Spinal cord (tissue), 10 donors: ENCODE measurements at places on chromosomes 4 and X. TPM values are rescaled to one million over a fixed set of nuclear protein-coding genes. Genes with fewer than 3 reads are reported as not detected.

DNA sequence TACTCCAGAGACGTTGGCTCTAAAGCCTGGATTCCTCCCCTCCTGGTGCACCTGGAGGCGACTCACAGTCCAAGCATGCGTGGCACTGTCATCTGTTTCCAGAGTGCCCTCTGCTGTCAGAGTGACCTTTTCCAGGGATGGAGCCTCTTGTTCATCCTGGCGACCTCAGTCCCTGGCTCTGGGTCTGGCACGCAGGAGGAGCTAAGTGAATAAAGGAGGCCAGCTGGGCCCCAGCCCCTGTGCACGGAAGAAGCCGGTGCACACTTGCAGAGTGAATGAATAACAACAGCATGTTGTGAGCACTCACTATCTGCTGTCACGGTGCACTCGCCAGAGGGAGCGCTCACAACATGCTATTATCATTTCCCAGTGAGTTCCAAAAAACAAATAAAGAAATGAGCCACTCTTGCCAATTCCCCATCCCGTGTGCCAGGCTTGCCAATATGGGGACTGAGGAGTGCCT, 27.8 kb upstream of the PSAPL1 start:
- H3K4me3 ChIP-seq = no peak overlapping the region
- H3K27ac ChIP-seq = no peak overlapping the region
- no peak for DNase-seq
- H3K4me1 ChIP-seq = peaks cover 73% of the 10 kb centered on the region

GRCh38 chr4:80475798-80476197, 140.3 kb downstream of the CFAP299 start:
- H3K27me3 ChIP-seq = no peaks in the 10 kb centered on the region
- no peaks in the 10 kb centered on the region for H3K36me3 ChIP-seq
- no peaks in the 10 kb centered on the region for H3K4me1 ChIP-seq

GRCh38 chr4:187307131-187307530, 583.5 kb upstream of the FAT1 start:
- no peaks in the 10 kb centered on the region for H3K36me3 ChIP-seq
- H3K27me3 ChIP-seq = no peaks in the 10 kb centered on the region
- no peak overlapping the region for H3K27ac ChIP-seq
- peaks cover 3% of the 10 kb centered on the region for H3K4me1 ChIP-seq
- H3K4me3 ChIP-seq = no peak overlapping the region

The HOPX gene
- 137 TPM for total RNA-seq

The CENPI gene
- 13.6 TPM for total RNA-seq

- no peaks in the 10 kb centered on the region for H3K4me1 ChIP-seq
- no peaks in the 10 kb centered on the region for H3K27me3 ChIP-seq
- H3K4me3 ChIP-seq = no peak overlapping the region
- H3K36me3 ChIP-seq = no peaks in the 10 kb centered on the region
These were observed 33.1 kb downstream of the IL15 start for GRCh38 chr4:141669501-141669900.

The RAB40AL gene
- total RNA-seq = 1.3 TPM

DNA sequence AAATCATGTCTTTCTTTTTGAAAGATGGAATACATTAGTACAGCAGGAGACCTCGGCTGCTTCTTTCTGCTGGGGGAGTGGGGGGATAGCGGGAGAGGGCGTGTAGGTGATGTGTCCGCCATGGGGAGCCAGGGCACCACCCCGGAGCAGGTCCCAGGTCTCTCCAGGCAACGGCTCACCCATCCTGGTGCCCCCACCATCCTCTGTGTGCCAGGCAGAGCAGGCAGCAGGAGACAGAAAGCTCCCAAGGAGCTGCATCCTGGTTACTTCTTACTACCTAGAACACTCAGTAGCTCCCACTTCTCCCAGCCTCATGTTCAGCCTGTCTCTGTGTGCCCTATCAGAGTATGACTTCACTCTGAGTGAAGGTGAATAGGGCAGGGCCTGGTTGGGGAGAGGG, 23.6 kb downstream of the TNIP2 start:
- H3K36me3 ChIP-seq = peaks cover 45% of the 10 kb centered on the region
- no peaks in the 10 kb centered on the region for H3K4me1 ChIP-seq
- H3K27me3 ChIP-seq = no peaks in the 10 kb centered on the region
- H3K4me3 ChIP-seq = no peak overlapping the region
- DNase-seq = no peak

DNA sequence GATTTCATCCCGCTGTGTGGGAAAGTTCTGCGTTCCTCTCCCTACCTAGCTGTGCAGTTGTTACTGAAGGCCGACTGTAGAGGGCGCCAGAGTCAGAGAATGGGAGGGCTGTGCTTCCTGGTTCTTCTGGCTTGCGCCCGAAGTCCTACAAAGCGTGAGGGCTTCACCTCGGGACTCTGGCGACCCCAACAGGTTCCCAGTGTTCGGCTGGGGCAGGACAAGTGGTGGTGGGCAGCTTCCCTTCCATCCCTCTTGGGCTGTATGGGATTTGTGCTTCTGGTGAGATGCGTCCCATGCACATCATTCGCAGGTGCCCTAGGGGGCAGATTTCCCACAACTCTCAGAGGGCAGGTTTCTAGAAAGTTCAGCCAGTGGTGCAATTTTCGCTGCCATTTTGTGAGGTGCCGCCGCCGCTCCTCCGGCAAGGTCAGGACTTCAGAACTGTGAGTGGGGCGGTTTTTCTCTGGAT, 27.3 kb downstream of the CT45A1 start:
- no peak for DNase-seq
- no peak overlapping the region for H3K27ac ChIP-seq
- no peak overlapping the region for H3K4me3 ChIP-seq
- H3K4me1 ChIP-seq = no peaks in the 10 kb centered on the region
- H3K27me3 ChIP-seq = no peaks in the 10 kb centered on the region

DNA sequence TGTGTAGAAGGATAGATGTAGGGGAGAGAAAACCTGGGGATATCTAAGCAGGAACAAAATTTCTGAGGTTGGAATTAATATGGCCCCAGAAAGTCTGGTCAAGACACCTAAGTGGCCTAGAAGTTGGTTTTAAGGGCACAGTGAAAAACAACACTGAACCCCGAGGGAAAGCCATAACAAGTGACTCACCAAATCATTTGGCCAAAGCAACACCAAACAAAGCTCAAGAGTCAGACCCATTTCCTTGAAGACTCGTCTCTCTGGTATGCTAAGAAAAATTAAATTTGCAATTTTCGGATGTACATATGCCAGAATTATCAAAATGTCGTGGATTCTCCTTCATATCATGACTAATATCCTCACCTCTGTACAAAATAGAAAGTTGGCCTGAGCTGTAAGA, 162.9 kb downstream of the SMIM20 start:
- H3K27ac ChIP-seq = no peak overlapping the region
- H3K4me3 ChIP-seq = no peak overlapping the region
- H3K27me3 ChIP-seq = no peaks in the 10 kb centered on the region
- H3K4me1 ChIP-seq = no peaks in the 10 kb centered on the region

DNA sequence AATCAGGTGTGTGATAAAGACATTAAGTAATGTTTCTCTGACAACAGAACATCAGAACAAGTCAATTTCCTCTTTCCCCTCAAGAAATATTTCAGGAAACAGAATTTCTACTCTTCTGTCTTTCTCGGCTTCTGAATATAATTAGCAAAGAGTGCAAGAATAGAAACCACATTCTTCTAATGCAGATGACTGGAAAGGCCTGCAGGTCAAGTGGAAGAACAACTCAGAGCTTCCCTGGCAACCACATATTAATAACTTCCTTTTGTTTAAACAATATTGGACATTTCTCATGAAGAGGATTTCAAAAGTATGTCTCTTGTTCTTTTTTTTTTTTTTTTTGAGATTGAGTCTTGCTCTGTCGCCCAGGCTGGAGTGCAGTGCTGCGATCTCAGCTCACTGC, 225.5 kb downstream of the PARM1 start:
- H3K36me3 ChIP-seq = no peaks in the 10 kb centered on the region
- no peak overlapping the region for H3K27ac ChIP-seq
- H3K4me3 ChIP-seq = no peak overlapping the region

DNA sequence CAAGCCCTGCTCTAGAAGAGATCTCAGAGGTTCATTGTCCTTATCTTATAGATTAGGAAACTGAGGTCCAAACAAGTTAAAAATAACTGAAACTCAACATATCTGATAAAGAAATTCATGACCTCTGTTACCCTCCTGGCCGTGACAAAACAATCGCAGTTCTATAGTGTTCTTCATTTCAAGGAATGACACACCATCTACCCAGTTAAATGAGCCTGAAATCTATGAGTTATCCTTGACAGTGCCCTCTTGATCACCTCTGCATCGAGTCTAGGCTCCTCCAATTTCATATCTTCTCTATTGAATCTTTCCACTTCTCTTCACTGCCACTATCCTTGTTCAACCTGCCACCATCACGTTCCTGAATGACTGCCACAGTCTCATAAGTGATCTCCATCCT, 325.3 kb upstream of the TEX13C start:
- no peak for DNase-seq
- no peaks in the 10 kb centered on the region for H3K27me3 ChIP-seq
- no peaks in the 10 kb centered on the region for H3K4me1 ChIP-seq
- no peaks in the 10 kb centered on the region for H3K36me3 ChIP-seq
- no peak overlapping the region for H3K27ac ChIP-seq

The HSFX4 gene
- total RNA-seq = not detected

DNA sequence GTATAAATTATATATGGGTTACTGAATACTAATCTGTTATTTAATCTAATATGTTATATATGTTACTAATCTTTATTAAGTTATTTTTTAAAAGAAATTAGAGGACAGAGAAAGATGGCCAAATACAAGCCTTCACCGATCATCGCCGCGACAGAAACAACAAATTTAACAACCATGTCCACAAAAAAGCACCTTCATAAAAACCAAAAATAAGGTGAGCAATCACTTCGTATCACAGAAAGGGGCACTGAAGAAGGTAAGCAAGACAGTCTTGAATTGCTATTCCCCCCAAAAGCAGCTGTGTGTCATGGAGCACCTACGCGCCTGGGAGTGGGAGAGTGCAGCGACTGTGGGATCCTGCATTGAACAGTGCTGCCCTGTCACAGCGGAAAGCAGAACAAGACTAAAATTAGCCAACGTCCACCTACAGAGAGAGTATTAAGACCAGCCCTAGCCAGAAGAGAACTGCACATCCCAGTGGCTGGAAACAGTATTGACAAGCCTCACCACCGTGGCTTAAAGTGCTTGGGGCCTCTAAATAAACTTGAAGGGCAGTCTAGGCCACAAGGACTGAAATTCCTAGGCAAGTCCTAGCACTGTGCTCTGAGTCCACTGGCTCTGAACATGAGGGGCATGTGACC, 38.5 kb downstream of the LRBA start:
- no peaks in the 10 kb centered on the region for H3K36me3 ChIP-seq
- H3K4me3 ChIP-seq = no peak overlapping the region
- no peaks in the 10 kb centered on the region for H3K4me1 ChIP-seq
- H3K27ac ChIP-seq = no peak overlapping the region
- no peak for DNase-seq

- no peak overlapping the region for H3K27ac ChIP-seq
- H3K4me3 ChIP-seq = no peak overlapping the region
- H3K36me3 ChIP-seq = no peaks in the 10 kb centered on the region
- peaks cover 2% of the 10 kb centered on the region for H3K27me3 ChIP-seq
- no peak for DNase-seq
- H3K4me1 ChIP-seq = no peaks in the 10 kb centered on the region
These were observed 103.7 kb downstream of the CBLL2 start for GRCh38 chrX:22376369-22376768.

DNA sequence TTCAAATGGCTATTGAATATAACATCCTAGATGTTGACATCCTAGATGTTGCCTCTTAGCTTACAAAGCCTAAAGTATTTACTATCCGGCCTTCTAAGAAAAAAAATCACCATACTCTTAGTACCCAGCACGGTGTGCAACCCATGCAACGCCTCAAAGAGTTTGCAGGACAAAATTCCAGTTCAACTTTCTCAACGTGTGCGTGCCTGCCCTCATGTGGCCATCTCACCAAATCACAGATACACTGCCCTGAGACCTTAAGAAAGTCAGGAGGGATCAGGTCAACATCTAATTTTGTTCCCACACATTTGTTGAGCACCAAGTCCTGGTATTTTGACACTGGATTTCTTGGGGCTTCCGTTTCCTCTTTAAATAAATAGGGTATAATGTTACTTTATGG, 68.3 kb downstream of the CRMP1 start:
- no peak overlapping the region for H3K4me3 ChIP-seq
- no peak overlapping the region for H3K27ac ChIP-seq
- DNase-seq = peak; percentile 33
- H3K27me3 ChIP-seq = no peaks in the 10 kb centered on the region
- H3K4me1 ChIP-seq = peaks cover 4% of the 10 kb centered on the region

The ATP8A1 gene
- 39.0 TPM for total RNA-seq

The NPY2R gene
- 0.39 TPM for total RNA-seq

DNA sequence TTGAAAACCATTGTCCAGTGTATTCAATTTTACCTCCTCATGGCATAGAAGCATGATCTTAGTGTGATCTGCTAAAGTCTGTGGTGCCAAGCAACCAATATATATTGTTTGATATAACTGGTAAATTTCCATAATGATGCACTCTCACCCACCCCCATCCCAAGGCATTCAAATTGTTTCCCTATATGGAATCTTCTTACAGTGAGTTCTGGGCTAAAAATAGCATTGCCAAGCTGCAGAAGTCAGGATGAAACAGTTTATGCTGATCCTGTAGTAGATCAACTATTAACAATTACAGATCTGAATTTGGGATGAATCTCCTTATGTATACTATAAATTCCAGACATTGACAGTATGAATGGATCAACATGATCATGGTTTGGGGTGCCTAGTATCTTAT, 20.9 kb downstream of the FGF13 start:
- no peaks in the 10 kb centered on the region for H3K36me3 ChIP-seq
- no peaks in the 10 kb centered on the region for H3K4me1 ChIP-seq
- no peaks in the 10 kb centered on the region for H3K27me3 ChIP-seq
- H3K27ac ChIP-seq = no peak overlapping the region

The AKAP4 gene
- not detected for total RNA-seq

The SYTL4 gene
- 9.0 TPM for total RNA-seq

GRCh38 chrX:152632445-152633097, 5.1 kb upstream of the GABRQ start:
- no peaks in the 10 kb centered on the region for H3K4me1 ChIP-seq
- H3K4me3 ChIP-seq = no peak overlapping the region
- H3K36me3 ChIP-seq = no peaks in the 10 kb centered on the region
- no peak for DNase-seq
- no peaks in the 10 kb centered on the region for H3K27me3 ChIP-seq
- H3K27ac ChIP-seq = no peak overlapping the region

GRCh38 chr4:166987026-166987425, 247.3 kb downstream of the SPOCK3 start:
- H3K4me3 ChIP-seq = no peak overlapping the region
- no peaks in the 10 kb centered on the region for H3K27me3 ChIP-seq
- peaks cover under 1% of the 10 kb centered on the region for H3K36me3 ChIP-seq
- DNase-seq = no peak
- no peak overlapping the region for H3K27ac ChIP-seq

The GLUD2 gene
- 5.6 TPM for total RNA-seq

The CSAG1 gene
- not detected for total RNA-seq

- DNase-seq = no peak
- H3K27me3 ChIP-seq = no peaks in the 10 kb centered on the region
- no peak overlapping the region for H3K4me3 ChIP-seq
- no peaks in the 10 kb centered on the region for H3K4me1 ChIP-seq
- H3K36me3 ChIP-seq = no peaks in the 10 kb centered on the region
- H3K27ac ChIP-seq = no peak overlapping the region
These were observed 71.4 kb upstream of the TTC29 start for GRCh38 chr4:147017081-147017480.

- no peak overlapping the region for H3K27ac ChIP-seq
- peaks cover 3% of the 10 kb centered on the region for H3K4me1 ChIP-seq
- H3K36me3 ChIP-seq = peaks cover 4% of the 10 kb centered on the region
- DNase-seq = no peak
These were observed 29.9 kb upstream of the STS start for GRCh38 chrX:7117587-7117986.

GRCh38 chrX:41515376-41515775, 68.2 kb downstream of the NYX start:
- peaks cover 25% of the 10 kb centered on the region for H3K4me1 ChIP-seq
- peaks cover 19% of the 10 kb centered on the region for H3K27me3 ChIP-seq
- peak overlapping the region; percentile 69 for H3K27ac ChIP-seq
- DNase-seq = no peak
